ENCODE measurements at places on chromosomes 4 and X.

DNA sequence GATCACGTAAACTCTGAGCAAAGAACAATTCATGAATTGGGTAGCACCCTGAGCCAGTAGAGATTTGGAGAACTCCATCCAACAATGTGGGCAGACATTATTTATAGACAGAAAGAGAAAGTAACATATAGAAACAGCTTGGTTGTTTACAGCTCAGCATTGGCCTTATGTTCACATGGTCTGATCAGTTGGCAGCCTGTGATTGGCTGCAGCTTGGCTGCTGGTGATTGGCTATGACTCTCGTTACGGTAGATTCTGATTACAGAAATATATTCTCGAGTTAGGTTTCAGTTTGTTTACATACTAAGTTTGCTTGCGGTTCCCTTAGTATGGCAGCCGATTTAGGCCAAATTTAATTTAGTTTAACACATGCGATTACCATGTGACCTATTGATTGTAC, 663.4 kb downstream of the RAPGEF2 start:
- no peak for DNase-seq

- no peak for DNase-seq
Measured at GRCh38 chr4:103429283-103429682, 231.1 kb upstream of the CENPE start.

DNA sequence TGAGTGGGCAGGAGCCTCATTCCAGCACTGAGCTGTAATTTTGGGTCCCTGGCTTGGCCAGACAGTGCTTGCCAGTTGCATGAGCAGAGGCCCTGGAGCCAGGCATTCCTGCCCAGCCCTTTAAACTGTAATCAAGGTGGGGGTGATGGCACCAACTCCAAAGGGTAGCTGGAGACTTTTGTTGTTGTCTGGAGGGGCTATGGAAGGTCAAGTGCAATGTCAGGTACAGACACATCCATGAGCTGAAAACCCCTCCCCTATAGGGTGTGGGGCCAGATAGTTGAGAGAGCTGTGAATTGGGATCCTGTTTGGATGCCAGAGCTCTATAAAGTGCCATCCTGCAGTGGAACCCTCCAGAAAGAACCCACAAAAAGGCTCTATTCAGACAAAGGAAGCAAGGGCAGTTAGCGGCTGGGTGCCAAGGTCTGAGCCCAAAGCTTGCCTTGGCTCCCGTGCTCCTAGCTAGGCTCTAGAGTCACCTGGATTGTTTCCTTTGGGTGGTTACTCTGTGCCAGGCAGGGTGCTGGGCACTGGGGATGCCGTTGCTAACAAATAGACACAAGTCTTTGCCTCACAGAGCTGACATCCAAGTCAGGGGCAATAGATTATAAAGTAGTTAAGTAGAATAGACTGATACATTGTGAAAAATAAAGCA, 163.0 kb downstream of the EFNB1 start:
- no peak for DNase-seq

DNA sequence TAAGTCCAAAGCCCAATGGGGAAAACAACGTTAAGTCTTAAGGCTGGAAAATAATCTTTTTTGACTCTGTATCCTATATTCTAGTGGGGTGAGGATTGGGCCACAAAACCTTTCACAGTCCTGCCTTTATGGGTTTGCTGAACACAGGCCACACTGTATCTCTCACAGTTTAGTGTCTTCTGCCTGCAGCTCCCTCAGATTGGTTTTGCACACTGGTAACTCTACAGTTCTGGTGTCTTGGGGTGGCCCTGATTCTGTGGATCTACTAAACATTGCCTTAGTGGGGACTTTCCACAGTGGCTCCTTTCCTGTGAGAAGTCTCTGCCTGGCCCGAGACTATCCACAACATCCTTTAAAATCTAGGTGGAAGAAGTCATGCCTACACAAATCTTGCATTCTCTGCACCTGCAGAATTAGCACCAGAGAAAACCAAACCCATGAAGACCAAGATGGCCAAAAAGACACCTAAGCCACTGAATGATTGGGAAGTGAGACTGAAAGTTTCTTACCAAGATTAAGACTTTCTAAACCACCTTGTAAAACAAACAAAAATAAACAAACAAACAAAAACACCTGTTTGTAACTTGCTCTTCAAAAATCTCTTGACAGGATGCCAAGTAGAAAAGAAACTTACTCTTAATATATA, 150.4 kb upstream of the PCDH10 start:
- DNase-seq = no peak

GRCh38 chrX:88612870-88613329, 134.1 kb upstream of the CPXCR1 start:
- DNase-seq = no peak

DNA sequence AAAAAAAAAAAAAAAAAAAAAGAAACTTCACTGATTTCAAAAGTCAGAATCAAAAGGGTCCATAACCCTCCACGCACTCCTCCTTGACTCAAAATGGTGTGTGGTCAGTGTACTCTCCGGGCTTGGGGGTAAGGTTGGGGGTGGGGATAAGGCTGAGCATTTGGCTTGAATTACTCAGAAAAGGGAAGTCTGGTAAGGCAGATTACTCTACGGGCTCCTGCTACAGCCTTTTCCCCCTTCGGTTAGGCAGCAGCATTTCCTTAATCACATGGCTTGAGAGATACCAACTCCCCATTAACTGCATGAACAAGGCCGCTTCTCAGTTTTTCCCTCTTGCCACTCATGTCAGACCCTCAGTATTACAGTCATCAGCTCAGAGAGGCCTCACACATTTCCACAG, 135.4 kb upstream of the DUSP21 start:
- DNase-seq = no peak

GRCh38 chr4:16824278-16824806, 74.1 kb downstream of the LDB2 start:
- no peak for DNase-seq

- no peak for DNase-seq
Measured at GRCh38 chr4:152281211-152281610, 254.7 kb downstream of the FBXW7 start.

Data from RCC 7860 (cell line).